ENCODE measurements at places on chromosomes 4 and X.

DNA sequence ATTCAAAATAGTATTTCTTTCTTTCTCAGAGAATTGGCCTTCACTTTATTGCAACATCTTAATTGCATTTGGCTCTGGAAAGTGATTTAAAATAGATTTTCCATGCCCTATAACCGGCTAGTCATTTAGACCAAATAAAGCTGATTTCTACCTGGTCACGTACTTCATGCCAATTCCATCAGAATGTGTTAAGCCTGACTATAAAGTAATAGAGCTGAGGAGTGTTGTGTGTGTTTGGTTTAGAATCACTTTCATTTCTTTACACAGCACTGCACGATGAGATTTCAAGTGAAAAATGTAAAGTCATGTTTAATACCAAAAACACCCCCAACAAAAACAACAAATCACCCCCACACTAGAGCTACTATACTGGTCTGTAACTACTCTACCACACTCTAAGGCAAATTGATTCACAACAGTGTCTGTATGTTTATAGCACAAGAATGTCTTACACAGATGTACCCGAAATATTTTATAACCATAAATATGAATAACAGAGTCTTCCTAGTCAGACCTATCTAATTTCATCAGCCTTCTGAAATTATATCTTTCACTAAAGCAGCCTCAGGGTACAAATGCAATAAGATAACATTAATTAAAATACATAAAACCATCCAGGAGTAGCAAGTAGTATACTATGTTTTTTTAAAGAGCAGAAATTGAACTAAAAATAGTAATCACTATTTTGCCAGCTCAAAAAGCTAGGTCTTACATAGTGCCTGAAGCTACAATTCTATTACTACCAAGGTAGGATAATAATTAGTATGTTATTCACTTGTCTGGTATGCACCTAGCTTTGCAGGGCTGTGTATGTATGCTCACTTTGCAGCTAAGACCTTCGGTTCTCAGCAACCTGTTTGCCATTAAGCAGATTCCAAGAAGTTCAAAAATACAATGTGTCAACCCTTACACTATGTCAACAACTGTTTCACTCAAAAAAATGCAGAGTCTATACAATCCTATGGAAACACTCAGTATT, 28.4 kb downstream of the APBB2 start:
- no peak for DNase-seq

DNA sequence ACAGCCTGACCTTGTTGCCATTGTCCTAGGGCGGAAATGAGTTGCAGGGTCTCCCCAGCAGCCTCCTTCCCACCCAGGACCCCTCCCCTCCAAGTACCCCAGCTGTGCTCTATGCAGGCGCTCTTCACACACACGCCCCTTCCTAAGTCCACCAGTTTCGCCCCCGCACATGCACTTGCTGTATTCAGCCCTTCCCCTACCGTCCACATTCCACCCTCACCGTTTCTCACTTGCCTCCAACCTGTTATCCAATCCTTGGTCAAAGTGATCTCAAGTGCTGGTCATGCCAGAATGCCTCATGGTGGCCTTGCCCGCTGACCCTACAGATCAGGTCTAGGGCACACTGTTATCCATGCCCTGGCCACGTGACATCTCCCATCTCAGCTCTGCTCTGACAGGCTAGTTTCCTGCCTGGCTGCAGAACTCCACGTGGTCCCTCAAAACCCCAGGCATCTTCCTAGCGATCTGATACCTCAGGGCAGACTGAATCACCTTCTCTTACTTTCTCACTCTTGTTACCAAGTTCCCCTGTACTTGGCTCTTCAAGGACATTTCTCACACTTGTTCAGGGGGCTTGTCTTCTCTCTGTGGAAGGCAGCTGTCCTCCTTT, 39.7 kb downstream of the NSG1 start:
- no peak for DNase-seq

- no peak for DNase-seq
Measured at GRCh38 chr4:137825505-137825904, 293.2 kb upstream of the PCDH18 start.

DNA sequence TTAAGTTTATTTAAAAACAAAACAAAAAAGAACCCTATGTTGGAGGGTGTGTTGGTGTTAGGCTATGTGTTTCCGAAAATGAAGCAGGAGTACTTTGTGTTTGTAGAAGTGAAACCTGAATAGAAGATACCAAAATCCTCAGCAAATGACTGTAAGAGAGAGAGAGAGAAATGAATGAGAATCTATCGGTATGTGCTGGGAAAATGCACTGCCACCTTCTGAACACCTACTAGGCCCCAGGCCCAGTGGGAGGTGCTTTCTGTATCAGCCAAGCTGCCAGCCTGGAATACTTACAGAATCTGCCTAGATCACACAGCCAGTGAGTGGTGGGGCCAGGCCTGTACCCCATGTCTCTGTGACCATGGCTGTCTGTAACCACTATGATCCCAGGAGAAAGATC, 14.9 kb upstream of the PIM2 start:
- DNase-seq: no peak

- DNase-seq: peak; percentile 15
Measured at GRCh38 chrX:124211312-124211942, 121.0 kb upstream of the TEX13D start.

- DNase-seq: no peak
Measured at GRCh38 chr4:145681518-145681917, 1.6 kb downstream of the C4orf51 start.

DNA sequence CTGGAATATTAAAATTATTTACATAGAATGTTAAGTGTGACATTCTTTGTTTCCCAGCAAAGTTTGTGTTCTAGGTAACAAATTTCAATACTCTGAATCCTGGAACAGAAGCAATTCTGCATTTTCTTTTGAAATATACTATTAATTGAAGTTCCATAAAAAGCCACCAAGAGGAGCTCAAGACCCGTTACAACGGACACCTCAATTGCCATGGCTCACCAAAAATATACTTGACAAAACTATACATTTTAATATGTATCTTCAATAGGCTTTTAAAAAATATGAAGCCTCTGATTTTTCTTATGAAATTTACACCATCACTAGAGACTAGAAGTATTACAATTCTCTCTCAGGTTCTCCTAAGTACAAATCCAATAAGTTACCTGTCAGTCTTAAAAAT, 111.4 kb downstream of the NYX start:
- peak; percentile 17 for DNase-seq

GRCh38 chr4:242121-242848, 63.0 kb downstream of the ZNF732 start:
- DNase-seq: peak; percentile 86

DNA sequence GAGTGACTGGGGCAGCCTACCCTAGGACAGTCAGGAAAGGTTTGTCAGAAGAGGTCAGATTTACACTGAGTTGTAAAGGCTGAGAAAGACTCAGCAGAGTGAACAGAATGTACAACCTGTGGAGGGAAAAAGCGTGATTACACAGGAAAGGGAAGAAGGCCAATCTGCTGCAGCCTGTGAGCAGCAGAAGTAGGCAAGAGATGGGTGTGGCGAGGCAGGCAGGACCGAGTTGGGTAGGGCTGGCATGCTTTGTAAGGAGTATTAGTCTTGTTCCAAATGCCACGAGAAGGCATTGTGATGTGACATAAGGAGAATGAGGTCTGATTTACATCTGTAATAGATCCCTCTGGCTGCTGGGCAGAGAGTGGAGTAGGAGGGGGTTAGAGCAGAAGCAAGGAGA, 12.6 kb downstream of the SGMS2 start:
- no peak for DNase-seq
